ENCODE measurements at places on chromosomes 4 and X.

DNA sequence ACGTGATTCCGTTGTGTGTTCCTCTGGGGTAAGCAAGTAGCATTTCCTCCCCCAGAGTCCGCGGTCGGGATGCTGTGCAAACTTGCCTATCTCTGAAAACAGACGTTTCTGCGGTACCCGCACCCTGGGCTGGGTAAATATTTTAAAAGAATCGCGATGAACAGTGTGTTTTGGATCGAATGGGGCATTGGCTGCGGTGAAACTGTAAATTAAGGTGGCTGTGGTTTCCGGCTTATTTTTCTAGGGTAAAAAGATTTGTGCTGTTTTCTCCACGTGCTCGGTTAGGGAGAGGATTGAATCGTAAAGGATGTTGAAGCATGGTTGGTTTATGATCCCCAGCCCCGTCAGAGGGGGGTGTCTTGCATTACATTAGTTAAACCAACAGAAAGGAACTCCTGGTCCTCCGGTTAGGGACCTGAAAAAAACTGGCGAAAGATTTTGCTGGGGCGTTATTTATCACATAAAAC lies 1.2 kb downstream of the HHIP start:
- DNase-seq, result no peak

DNA sequence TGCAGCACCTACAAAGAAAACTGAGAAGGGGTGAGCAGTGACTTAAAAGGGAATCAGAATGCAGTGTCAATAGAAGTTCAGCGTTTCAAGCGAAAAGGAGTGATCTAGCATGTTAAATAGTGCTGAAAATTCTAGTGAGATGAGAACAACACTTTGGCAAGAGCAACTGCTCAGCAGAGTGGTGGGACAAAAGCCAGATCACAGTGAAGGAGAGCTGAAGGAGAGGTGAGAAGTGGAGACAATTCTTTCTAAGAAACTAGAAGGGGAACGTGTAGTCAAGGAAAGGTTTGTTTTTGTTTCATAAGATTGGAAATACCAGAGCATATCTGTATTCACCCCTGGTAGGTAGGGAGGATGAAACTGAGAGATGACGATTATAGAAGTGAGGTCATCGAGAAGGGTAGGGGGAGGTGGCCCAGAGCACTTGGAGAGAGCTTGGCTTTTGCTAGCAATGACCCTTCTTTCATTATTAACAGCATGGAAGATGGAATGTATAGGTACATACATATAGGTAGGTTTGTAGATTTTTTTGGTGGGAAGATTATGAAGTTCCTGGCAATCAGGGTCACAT lies 33.7 kb downstream of the SRPX2 start:
- DNase-seq, result no peak

DNA sequence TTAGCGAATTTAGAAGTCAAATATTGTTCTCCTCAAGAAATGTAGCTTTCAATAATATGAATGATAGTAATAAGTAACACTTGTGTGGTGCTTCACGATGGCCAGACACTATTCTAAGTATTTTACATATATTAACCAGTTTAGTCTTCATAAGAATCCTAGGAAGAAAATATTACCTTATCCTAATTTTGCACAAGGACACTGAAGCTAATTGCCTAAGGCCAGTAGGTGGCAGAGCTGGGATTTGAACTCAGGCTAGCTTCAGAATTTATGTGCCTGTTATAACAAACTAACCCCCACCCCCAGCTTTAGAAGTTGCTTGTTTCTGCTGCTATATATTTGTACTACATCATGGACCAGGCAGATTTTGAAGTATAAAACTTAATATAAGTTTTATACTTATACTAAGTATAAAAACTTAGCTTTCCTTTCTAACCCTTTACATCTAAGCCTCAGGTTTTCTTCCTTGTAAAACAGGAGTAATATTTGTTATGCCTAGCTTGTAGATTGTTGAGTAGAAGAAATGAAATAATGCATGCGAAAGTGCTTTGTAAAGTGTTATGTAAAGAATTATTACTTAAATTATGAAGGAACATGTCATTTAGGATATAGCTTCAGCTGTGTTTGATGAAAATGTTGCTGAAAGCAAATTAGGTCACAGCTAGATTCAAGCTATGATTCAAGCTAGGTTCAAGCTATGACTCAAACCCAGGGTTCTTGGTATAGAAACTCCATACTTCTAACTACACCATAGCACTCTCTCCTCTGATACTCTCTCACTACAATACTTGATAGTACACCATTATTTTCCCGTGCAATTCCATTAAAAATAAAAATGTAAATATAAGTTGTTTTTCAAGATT lies 4.2 kb upstream of the CDS1 start:
- DNase-seq, result no peak

DNA sequence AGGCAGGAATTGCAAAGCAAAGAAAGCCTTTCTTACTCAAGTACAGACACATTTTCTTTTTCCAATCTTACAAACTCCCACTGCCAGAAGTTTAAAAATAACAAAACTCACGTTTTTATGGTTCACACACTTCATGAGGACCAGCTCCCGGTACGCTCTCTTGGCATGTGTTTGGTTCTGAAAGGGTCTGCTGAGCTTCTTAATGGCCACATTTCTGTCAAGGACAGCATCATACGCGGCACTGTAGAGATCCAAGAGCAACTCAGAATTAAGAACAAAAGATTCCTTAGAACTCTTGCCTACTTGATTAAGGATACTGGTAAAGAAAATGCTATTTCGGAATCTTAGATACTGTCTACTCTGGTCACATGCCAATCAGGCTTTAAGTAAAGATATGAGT lies 252.7 kb downstream of the MAPK10 start:
- no peak for DNase-seq

GRCh38 chr4:87118826-87119225 lies 101.6 kb downstream of the KLHL8 start:
- DNase-seq, result no peak

DNA sequence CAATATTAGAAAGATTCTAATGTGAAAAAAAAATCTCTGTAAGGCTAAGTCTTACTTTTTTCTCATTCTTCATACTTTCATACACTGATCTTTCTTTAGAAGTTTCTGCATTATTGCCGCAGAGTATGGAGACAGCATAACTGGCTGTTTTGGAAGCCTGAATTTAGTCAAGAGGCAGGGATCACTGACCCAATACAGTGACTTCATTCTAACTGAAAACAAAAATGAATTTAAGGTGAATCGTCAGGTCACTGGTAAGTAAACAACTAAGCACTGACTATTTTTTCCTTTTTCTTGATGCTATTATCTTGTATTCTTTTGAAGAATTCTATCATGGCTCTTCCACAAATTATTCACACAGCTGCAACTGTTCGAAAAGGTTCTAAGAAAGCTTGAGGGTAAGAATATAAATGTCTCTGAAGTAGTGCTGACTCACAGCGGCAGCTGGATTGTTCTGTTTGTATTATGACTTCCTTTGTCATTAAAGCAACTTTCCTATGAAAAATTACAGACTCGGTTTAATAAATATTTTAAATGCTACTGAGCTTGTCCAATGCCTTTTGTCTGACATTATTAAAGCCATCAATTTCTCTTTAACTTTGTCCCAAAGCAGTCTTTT lies 609.3 kb downstream of the FSTL5 start:
- DNase-seq, result no peak

DNA sequence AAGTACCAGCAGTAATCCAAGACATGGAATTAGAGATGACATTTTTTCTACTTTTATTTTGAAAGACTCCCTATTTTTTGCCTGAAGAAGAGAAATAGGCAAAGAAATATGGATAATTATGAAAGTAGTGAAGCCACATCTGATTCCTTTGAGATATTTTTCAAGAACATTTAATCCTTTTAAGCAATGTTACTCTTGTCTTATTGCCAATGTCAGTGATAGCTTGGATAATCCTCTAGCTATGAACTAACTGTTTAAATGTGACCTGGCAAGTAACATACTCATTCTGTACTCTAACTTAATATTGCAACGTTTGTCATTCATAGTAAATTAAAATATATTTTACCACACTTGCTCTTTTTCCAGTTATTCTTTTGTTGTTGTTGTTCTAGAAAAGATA lies 181.3 kb downstream of the VEGFC start:
- DNase-seq, result no peak

DNA sequence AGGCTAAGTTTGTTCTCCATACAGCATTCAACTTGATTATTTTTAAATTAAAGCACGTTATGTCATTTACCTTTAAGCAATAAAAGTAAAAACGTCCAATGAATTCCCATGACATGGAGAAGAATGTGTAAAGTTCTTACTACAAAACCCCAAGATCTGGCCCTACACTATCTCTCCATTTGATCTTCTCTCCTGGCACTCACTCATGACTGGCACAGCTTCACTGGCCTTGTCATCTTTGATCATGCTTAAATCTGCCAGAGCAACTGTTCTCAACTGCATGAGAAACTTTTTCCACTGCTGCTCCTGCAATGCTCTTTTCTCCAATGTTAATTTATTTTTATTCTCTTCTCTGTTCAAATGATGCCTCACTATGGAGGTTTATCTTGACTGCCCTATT lies 1109.0 kb upstream of the IGFBP7 start:
- DNase-seq, result no peak

DNA sequence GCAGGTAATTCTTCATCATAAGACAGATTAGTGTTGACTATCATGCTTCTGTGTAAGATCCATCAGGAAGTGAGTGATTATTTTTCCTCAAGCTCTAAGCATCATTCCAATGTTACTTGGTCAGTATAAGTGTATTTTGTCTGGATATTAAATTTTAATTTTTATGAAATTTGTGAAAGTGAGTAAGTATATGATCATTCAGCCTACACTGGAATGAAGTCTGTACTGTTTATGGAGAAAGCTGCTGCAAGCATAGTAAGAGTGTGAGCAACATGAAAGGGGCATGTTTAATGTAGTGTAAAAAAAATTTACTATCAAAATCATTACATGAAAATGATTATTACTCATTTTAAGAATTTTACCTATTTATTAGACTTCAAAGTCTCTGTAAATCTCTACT lies 84.8 kb downstream of the IL15 start:
- no peak for DNase-seq

DNA sequence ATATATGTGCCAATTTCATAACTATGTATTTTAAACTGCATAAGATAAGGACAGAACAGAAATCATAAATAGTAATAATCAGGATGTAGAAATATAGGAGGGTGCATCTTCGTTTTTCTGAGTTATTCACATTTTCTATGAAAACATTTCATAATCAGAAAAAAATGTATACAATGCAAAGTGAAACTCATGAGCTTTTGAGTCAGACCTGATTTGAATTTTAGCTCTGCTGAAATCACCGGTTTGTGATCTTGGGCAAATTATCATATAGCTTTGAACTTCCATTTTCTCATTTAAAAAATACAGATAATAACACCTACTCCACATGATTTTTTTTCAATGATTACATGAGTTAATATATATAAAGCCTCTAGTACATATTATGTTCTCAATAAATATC lies 106.9 kb downstream of the KDR start:
- DNase-seq, result no peak

GRCh38 chrX:129842510-129843208 lies 1.0 kb downstream of the ZDHHC9 start:
- no peak for DNase-seq

GRCh38 chr4:109052821-109053220 lies 249.6 kb downstream of the COL25A1 start:
- no peak for DNase-seq

DNA sequence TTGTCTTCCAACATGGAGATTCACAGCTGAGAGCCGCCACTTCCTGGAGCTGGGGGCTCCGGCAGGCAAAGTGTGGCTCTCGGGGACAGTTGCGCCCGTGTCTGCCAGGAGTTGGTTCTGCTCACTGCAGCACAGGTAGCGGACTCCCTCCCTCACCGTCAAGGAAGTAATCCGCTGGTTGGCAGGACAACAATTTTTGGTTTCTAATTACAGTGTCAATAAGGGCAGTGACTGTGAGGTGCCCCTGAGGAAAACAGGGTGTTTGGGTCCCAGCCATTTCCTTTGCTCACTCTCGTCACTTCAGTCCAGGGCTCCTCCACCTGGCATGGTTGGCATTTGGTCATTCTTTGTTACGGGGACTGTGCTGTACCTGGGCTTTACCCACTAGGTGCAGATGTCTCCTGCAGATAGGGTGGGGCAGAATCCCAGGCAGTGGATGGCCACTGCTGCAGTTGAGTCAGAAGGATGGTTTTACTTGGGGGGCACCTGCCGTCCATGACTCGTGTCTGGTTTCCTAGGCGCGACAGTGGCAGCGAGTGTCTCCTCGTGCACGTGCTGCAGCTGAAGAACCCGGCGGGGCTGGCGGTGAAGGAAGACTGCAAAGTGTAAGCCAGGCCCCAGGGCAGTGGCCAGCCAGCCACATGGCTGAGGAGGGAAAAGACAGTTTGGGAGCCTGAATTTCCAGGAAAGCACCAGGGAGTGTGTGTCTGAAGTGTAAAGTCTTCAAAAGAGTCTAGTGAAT lies 32.1 kb upstream of the CLCN4 start:
- no peak for DNase-seq

- DNase-seq, result no peak
Observed at GRCh38 chr4:114827651-114828050, 229.0 kb downstream of the UGT8 start.

DNA sequence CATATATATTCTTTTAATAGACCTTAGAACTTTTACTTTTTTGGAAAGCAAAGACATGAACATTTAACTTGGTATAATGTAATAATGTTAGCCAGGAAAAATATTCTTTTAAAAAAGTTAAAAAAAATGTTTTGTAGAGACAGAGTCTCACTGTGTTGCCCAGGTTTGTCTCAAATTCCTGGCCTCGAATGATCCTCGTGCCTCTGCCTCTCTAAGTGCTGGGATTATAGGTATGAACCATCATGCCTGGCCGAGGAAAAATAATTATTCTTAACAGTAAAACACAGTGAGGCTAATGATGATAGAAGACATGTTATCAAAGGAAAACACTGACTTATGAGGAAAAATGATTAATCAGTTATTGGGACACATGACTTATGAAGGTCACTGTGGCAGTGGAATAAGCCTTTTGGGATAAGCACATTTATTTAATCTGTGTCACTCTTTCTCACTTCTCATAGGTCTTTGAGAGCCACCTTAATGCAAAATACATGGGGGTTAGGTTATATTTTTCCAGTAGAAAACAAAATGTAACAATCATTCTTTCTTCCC lies 6.0 kb upstream of the BMP2K start:
- no peak for DNase-seq

GRCh38 chr4:156294577-156294976 lies 340.9 kb upstream of the CTSO start:
- no peak for DNase-seq

DNA sequence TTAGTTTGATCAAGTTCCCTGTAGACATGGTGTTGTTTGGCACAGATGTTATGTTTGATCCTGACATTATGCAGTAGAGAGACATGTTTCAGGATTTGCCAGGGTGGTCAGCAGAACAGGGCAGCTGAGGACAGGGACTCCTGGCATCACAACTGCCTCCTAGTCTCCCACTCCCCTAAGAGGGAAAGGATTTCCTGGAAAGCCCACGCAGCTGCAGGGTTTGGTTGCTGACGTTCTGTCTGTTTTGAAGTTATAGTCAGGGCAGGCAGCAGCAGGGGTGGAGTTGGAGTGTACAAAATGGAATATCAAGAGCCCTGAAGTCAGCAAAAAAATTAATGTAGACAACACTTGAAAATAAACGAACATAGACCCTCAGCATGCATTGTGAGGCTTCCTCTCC lies 125.4 kb downstream of the CPE start:
- DNase-seq, result no peak

- no peak for DNase-seq
Observed at GRCh38 chr4:42482516-42483327, 85.4 kb downstream of the SHISA3 start.

- DNase-seq, result no peak
Observed at GRCh38 chrX:68822641-68823410, 6.0 kb upstream of the EFNB1 start.

GRCh38 chrX:47572773-47573340 lies 9.4 kb upstream of the TIMP1 start:
- no peak for DNase-seq

GRCh38 chr4:140609548-140610425 lies 41.0 kb upstream of the UCP1 start:
- no peak for DNase-seq
